SJSA1 (cell line): ENCODE measurements at places on chromosomes 11 and 22. TPM values are rescaled to one million over a fixed set of nuclear protein-coding genes. Genes with fewer than 3 reads are reported as not detected.

- no peaks in the 10 kb centered on the region for H3K27me3 ChIP-seq
- H3K4me1 ChIP-seq = no peaks in the 10 kb centered on the region
- no peak for DNase-seq
- H3K4me3 ChIP-seq = no peak overlapping the region
These were observed 9.7 kb downstream of the USP2 start for GRCh38 chr11:119371778-119372182.

DNA sequence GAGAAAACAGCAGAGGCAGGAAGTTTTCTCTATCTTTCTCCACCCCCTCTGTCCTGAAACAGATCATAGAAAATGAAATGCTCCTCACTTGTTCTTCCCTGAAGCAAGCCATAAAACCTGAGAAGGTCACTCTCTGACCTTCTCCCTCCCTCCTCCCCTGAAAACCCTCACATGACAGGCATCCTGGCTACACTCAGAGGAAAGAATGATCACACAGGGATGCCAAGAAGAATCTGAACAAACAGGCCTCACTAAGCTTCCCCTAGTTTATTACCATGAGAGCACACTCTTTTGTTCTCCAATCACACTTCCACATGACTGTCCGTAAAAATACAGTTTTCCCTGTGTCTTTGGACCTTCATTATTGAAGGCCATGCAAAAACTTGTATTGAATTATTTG lies 300.1 kb downstream of the BUD13 start:
- H3K27me3 ChIP-seq = no peaks in the 10 kb centered on the region
- DNase-seq = no peak
- H3K36me3 ChIP-seq = no peaks in the 10 kb centered on the region
- H3K27ac ChIP-seq = peak overlapping the region; percentile 91
- peaks cover 27% of the 10 kb centered on the region for H3K4me1 ChIP-seq

DNA sequence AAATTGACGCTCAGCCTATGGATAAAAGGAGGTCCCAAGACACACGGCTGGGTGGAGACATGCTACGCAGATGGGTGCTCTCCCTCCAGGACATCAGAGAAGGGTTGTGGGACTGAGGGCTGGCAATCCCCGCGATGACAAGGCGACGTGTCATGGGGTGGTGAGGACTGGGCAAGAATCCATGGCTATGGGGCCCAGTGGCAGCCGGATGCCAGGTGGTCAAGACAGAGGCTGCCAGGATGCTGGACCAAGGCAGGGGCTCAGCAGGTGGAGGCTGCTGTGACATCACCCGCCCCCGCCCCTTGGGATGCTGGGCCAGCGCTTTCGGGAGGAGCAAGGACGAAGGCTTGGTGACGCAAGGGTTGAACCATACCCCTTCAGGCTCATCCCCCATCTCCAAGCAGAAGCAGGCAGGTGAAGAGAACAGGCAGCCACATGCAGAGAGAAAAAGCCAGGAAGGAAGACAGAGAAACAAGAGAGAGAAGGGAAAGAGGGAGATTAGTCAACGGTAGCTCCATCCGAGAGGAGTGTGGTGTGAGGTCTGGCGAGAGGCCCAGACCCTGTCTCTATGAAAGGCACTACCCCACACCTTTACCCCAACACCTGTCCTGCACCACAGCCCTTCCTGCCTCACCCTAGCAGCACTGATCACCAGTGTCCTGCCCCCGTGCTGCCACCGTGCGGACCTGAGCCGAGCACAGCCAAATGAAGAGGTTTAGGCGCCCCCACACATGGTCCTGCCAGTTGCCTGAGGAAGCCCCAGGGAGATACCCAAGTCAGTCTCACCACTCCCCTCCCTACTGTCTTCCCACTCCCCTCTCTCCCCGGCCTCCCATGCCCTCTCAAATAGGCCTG lies 24.1 kb upstream of the RASL10A start:
- peaks cover 82% of the 10 kb centered on the region for H3K36me3 ChIP-seq
- no peak overlapping the region for H3K4me3 ChIP-seq
- no peak overlapping the region for H3K27ac ChIP-seq
- peaks cover 16% of the 10 kb centered on the region for H3K4me1 ChIP-seq
- peak; percentile 39 for DNase-seq

The SPTBN2 gene
- total RNA-seq = under 0.01 and 0.29 TPM in 2 replicates

The GLYATL2 gene
- total RNA-seq = 0.26 and 0.69 TPM in 2 replicates

- H3K4me1 ChIP-seq = no peaks in the 10 kb centered on the region
- H3K4me3 ChIP-seq = no peak overlapping the region
- no peaks in the 10 kb centered on the region for H3K36me3 ChIP-seq
- no peak for DNase-seq
- H3K27ac ChIP-seq = no peak overlapping the region
These were observed 99.5 kb downstream of the ZNF280B start for GRCh38 chr22:22408731-22409696.

DNA sequence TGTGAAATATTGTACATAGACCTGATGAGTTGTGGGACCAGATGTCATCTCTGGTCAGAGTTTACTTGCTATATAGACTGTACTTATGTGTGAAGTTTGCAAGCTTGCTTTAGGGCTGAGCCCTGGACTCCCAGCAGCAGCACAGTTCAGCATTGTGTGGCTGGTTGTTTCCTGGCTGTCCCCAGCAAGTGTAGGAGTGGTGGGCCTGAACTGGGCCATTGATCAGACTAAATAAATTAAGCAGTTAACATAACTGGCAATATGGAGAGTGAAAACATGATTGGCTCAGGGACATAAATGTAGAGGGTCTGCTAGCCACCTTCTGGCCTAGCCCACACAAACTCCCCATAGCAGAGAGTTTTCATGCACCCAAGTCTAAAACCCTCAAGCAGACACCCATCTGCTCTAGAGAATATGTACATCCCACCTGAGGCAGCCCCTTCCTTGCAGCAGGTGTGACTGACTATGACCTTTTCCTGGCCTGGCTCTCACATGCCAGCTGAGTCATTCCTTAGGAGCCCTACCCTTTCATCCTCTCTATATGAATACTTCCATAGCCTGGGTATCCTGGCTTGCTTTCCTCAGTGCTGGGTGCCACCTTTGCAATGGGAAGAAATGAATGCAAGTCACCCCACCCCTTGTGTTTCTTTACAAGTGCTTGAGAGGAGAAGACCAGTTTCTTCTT lies 12.3 kb downstream of the PIK3IP1 start:
- no peaks in the 10 kb centered on the region for H3K27me3 ChIP-seq
- H3K27ac ChIP-seq = no peak overlapping the region
- DNase-seq = no peak
- peaks cover 25% of the 10 kb centered on the region for H3K36me3 ChIP-seq
- no peaks in the 10 kb centered on the region for H3K4me1 ChIP-seq
